ENCODE measurements at places on chromosomes 13 and 19. TPM values are rescaled to one million over a fixed set of nuclear protein-coding genes. Genes with fewer than 3 reads are reported as not detected.

Gene HDGFL2
- total RNA-seq, result 64.4 TPM

Gene CACNA1A
- 0.51 TPM for total RNA-seq

- peak; percentile 36 for DNase-seq
Observed at GRCh38 chr19:51123381-51123800, 1.3 kb upstream of the SIGLEC9 start.

GRCh38 chr13:63364159-63364558, 1948.5 kb upstream of the PCDH20 start:
- DNase-seq, result no peak

DNA sequence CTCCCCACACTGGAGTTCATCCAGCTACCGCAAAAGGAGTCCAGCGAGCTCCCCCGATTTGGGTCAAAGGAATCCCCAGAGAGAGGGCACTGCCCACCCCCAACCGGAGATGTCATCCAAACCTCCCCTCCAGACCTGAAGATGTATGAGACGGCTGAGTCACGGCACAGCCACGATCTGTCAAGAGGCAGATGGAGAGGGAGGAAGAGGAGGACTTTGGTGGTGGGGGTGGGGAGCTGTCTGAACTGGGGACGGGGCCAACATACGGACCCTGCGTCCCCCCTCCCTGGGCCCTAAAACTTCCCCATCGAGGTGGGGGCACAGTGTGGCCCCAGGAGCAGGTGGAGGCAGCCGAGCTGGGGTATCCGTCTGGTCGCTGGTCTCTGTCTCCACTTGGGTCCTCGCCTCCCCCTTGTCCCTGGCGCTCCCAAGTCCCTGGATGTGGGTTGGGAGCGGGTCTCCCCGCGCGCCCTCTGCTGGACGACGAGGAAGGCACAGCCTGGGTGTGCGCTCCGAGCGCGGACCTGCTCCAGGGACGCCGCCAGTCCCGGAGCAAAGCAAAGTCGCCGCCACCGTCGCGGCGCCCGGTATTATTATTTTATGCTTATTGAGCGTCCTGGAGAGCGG, 3.8 kb downstream of the PDE4A start:
- DNase-seq, result no peak

DNA sequence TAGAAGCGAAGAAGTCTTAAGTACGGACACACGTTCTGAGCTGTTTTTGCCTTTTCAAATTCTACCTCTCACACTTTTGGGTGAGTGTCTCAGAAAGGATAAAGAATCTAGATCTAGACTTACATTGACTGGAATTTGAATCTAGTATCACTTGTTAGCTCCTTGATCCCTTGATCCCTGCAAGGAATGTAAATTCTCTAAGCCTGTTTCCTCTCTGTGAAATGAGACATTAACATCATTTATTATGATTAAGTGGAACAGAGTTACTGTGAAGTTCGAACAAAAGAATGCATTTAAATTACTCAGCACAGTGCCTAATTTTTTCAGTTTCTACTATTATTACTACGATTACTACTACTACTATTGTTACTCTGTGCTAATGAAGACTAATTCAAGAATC, 86.6 kb upstream of the POSTN start:
- no peak for DNase-seq

DNA sequence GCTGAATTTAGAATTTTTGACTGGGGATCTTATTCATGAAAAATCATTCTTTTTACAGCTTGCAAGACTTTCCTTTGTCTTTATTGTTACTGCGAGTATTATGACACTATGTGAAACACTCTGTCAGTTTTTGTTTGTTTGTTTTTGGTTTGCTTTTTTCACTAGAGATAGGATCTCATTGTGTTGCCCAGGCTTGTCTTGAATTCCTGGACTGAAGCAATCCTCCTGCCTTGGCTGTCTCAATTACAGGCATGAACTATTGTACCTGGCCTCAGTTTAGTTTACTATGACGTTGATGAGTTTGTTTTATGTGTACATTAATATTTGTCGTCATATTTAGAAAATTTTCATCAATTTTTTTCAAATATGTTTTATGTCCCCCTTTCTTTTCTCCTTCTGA, 1030.0 kb upstream of the PRR20A start:
- no peak for DNase-seq

Gene TBXA2R
- 0.51 TPM for total RNA-seq

Gene CLEC17A
- total RNA-seq, result not detected

DNA sequence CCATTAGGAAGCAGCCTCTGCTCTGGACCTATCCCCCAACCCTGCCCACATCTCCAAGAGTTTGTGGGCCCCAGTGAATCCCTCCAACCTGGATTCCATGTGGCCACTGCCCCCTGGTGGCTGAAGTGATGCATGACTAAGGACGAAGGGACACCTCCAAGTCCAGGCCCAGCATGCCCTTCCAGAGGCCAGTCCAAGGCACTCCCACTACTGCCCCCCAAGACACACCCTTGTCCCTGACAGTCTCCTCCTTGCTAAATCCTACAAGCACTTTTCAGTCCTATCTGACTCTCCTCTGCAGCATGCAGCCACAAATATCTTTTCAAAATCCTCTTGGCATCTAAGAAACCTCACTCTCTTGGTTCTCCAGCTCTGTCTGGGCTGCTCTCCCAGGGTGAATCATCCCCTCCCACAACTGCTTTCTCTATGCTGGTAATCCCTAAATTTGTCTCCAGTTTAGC, 33.0 kb downstream of the DEDD2 start:
- peak; percentile 53 for DNase-seq

GRCh38 chr13:35698911-35699576, 222.6 kb upstream of the MAB21L1 start:
- DNase-seq, result no peak

GRCh38 chr13:29524176-29524575, 71.3 kb downstream of the SLC7A1 start:
- DNase-seq, result no peak

Gene UBXN6
- 121 TPM for total RNA-seq

- DNase-seq, result no peak
Observed at GRCh38 chr19:42606660-42607351, 12.1 kb upstream of the CEACAM8 start.

- peak; percentile 96 for DNase-seq
Observed at GRCh38 chr19:45768984-45769782, at the start of gene SIX5. Gene SIX5 (minus strand): TSS chr19:45769252. CDS start chr19:45768844, 408 bp downstream.

DNA sequence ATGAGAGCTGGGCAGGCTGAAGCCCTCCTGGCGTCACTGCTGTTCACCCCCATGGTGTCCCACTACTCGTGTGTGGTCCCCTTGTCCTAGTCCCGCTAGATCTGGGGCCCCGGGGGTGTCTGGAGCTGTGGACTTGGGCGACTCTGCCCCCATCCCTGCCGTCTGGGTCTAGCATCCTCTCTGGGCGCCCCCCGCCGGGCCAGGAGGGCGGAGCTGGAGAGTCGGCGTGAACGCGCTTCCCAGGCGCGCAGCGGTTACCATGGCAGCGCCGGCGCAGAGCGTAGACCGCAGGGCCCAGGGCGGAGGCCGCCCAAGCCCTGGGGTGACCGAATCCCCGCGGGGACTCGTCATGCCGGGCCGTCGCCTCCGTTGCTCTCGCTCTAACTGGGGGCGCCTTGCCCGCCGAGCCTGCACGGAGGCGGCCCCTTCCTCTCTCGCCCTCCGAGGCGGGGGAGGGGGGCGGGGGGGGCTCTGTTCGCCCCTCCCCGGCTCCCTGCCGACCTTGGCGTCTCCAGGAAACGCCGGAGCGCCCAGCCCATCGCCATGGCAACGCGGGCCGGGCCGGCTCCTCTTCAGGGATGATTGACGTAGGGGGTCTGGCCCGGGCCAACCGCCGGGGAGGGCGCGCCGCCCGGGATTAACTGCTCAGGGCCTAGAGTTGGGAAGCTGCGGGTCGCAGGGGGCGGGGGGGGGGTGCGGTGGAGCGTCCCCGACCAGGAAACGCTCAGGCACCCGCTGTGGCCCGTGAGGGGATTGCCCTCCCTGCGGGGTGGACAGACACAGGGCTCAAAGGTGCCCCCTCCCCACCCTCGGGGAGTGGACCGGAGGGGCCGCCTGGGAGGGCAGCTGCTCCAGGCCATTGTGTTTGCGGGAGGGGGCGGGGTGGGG, 8.9 kb downstream of the ISYNA1 start:
- DNase-seq, result no peak

DNA sequence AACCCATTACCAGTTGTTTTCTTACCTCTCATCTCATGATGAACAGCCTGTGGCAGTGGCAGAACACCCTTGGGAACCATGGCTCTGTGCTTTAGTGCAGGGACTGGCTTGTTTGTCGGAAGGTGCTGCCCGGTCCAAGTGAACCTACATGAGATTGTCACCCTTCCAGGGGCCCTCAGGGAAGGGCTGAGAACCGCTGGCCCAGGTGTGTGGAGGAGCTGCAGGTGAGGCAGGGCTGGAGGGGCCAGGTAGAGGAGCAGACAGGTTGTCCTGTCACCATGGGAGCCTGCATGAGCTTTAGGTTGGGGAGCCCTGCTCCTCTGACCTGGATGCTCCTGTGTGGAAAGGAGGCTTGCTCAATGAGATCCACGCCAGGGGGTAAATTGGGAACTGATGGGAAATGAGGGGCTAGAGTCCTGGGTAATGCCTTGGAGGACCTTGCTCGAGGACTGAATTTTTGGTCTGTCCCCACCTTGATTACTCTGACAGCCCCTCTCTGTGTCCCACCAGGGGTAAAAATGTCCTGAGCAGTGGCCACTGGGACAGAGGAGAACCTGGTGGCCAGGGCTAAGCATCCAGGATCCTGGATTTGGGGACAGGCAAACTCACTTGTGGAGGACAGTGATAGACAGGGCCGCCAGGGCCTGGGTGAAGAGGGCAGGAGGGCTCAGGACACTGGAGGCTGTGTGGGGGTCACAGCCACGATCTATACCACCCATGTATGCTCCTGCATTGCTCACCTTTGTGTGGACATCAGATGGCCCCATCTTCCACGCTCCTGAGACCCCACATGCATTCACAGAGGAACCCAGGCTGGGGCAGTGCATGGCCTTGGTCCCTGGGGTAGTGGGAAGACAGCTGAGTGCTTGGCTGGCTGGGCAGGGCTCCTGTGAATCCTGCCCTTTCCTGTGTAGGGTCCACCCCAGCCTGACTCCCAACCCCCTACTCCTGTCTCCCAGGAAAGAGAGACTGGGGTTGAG, 24.1 kb upstream of the CEACAM1 start:
- no peak for DNase-seq

- no peak for DNase-seq
Observed at GRCh38 chr19:55158848-55159749, 1.6 kb upstream of the TNNI3 start.

DNA sequence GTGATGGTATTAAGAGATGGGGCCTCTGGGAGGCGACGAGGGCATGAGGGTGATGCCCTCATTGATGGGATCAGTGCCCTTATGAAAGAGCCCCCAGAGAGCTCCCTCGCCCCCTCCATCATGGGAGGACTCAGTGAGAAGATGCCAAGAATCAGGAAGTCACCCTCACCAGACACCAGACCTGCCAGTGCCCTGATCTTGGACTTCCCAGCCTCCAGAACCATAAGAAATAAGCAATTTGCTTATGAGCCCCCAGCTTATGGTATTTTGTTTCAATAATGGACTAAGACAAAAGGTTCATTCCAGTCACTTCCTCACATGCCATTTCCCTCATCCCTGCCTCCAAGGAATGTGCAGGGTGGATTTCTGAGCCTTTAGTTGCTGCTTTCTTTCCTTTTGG, 129.7 kb downstream of the KDM4B start:
- DNase-seq, result no peak

Data from gastrocnemius medialis (tissue), 4 donors.